Stimulated activated CD8-positive, alpha-beta memory T cell treated with anti-CD3 and anti-CD28 coated beads, Interleukin-7, amount 100 ng/mL, for 1 hour (primary cell): ENCODE measurements at places on chromosomes 1 and 21.

- no peak for DNase-seq
Observed at GRCh38 chr1:112889052-112889768, 66.8 kb downstream of the SLC16A1 start.

- no peak for DNase-seq
Observed at GRCh38 chr1:227428803-227429202, 110.5 kb upstream of the CDC42BPA start.

DNA sequence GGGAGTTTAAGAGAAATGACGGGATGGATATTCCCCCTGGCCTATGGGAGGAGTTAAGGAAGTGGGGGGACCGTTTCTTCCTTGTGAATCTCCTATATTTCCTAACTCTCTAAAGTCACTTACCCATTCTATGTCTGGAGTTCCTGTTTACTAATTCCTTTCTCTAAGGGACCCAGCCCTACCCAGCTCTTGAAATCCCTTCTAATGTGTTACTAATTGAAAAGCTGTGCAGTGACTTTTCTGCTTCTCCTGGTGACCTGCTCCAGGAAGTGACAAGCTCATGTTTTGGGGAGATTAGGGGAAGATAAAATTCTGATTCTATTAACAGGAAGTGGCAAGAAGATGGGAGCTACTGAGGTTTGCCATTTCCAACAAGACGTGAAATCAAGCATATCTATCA is 4.0 kb upstream of the SAMSN1 start:
- DNase-seq: no peak

DNA sequence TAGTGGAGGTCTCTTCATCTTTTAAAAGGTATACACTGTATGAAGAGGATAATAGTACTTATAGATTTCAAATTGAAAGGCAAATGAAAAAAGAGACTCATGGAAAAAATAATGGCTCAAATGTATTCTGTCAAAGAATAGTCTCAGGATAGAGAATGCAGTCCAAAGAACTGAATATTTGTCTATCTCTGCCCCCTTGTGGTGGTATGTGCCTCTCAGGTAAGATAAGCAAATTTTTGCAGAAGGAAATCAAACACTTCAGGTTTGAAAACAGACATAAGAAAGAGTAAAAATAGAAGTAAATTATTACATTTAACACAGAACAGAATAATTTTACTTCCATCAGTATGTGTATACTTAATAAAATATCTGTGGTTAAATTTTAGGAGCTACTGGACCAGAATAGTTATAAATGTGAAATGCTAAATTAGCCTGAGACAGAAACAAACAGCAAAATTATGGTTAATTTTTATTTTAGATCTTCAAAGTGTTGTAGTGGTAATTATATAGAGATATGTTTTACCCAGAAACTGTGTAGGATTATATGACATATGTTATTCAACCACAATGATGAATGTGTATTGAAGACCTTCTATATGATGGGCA is 164.4 kb upstream of the PALMD start:
- no peak for DNase-seq

DNA sequence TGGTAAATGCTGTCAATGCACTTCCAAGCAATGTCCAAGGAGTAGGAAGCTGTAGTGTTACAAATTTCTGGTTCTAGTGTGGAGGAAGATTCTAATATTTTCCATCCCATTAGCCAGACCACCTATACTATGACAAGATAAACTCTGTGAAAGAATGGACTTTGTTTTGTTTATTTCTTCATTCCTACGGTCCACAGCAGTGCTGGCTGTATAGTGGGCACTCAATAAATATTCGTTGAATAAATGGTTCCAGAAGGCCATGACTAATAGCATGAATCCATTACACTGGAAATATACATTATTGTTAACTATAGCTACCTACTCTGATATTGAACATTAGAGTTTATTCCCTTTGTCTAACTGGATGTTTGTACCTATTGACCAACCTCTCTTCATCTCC is 8.3 kb upstream of the MYSM1 start:
- DNase-seq: no peak

DNA sequence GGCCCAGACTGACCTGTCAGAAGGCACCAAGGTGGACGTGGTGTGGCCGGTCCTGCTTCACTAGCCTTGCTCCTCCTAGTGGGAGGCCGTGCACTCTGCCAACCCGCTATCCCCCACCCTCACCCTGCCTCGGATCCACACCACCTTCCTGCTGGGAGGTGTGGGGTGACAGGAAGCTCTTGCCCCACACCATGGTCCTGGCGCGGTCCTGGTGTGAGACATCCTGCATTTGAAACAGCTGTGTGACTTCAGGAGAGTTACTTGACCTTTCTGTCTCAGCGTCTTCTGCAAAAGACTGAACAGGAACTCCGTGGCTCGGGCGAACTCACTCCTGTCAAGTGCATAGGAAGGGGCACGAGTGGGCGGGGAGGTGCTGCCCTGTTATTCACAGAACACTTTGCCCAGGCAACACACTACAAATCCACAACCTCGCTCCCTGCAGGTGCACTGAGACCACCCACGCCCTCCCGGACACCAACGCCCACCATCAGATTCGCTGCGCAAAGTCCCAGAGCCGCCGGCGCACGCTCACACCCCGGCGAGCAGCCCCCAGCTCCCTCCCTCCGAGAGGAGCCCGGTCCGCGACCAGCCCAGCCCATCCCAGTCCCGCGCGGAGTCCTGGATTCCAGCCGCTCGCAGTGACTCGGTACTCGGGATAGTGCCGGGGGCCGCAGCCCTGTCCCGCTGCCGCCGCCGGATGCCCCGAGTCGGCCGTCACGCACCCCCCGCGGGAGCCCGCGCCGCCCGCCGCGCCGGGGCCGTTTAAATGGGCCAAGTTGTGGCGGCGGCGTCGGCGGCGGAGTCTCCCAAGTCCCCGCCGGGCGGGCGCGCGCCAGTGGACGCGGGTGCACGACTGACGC is at the start of gene SAMD11:
Gene SAMD11 (plus strand): TSS at position 793 of the 860 bp plus-strand sequence. CDS start 509 bp downstream, outside the sequence.
- peak; percentile 29 for DNase-seq

- DNase-seq: no peak
Observed at GRCh38 chr1:37999430-38000232, 5.7 kb downstream of the FHL3 start.

DNA sequence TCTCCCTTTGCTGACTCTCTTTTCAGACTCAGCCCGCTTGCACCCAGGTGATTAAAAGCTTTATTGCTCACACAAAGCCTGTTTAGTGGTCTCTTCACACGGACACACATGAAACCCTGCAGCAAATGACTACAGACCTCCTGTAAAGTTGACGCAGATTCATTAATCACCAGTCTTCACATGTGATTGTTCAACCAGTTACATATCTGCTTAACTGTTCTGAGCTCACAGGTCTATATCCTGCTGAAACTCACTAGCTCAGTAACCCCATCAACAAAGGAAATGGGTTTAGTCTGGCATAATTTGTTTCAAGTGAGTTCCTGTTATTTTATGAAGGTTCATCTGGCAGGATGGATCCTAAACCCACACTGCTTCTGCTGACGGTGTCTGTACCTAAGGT is 68.4 kb upstream of the GJA8 start:
- DNase-seq: no peak

- DNase-seq: no peak
Observed at GRCh38 chr1:62185677-62186076, 9.0 kb upstream of the L1TD1 start.

DNA sequence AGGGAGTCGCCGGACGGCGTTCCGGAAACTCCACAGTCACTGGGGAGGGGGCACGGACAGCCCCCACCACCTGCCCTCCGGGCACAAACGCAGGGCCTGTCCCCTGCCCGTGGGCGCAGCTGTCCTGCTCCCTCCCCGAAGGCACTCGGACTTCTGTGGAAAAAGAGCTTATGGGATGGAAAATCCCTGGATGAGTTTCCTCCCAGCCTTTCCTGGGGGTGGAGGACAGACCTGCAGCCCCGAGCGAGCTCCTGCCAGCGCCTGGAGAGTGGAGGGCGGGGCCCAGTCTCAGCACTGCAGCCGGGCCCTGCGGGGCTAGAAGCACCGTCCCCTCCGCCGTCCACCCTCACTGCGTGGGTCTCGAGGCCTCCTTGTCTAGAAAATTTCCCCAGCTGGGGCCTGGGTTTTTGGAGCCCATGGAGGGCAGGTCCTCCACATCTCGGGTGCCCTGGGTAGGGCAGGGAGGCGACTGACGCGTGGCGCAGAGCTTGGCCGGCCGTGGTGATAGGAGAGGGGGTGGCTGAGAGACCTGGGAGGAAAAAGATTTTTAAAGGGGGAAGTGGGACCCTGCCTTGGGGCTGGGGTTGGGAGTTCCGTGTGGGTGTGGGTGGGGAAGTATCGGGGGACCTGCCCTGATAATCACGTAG is 6.4 kb upstream of the COL6A1 start:
- no peak for DNase-seq

GRCh38 chr1:118960567-118961136 is 27.5 kb downstream of the TBX15 start:
- no peak for DNase-seq

DNA sequence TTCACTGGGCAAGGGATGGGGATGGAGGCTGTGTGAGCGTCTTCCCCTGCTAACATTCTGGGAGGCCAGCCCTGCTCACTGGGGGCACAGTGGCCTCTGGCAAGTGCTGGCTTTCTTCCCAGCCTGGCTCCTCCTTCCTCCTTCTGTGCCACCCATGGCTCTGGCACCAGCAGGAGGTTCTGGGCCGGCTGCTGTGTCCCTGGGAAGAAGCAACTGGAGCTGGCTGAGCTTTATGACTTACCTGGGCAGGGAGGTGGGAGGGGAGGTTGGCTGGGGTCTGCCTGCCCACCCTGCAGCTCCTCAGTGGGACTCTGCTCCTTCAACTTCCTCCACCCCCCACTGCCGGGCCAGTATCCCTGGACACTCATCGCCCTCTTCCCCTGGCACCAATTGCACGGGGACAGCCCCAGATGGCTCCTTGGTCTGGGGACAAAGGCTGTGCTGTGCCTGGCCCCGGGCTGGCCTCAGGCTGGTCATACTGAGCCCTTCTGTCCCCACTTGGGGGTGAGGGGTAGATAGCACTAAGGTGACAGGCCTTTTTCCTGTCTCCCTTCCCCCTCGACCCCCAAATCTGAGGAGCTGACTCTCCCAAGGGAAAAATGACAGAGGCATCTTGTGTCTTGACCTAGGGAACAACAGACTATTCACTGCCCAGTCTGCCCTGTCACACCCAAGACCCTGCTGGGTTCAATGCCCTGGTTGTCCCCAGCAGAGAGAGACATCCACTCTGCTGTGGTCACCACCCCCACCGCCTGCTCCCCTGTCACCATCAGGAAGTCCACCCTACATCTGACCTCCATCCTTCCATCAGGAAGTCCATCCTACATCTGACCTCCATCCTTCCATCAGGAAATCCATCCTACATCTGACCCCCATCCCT is 14.4 kb downstream of the CDK18 start:
- DNase-seq: no peak

DNA sequence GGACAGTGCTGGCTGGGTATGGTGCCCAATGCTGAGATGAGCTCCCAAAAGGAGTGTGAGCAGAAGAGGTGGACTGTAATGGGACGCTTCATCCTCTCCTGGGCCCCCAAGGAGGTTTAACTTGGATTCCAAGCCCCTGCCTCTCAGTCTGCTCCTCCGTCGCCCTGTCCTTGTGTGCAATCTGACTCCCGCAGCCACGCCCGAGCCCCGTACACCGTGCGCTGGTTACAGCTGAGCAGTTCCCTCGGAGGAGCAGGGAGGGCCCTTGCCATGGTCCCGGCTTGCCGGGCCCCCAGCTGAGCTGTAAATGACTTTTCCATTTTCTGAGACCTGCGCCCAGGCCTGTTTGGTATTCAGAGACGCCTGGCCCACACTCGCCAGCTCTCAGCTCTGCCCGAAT is 53.7 kb downstream of the PAX7 start:
- no peak for DNase-seq

GRCh38 chr1:107668762-107669161 is 296.2 kb downstream of the VAV3 start:
- no peak for DNase-seq

- no peak for DNase-seq
Observed at GRCh38 chr1:94953107-94953506, 26.2 kb upstream of the CNN3 start.

DNA sequence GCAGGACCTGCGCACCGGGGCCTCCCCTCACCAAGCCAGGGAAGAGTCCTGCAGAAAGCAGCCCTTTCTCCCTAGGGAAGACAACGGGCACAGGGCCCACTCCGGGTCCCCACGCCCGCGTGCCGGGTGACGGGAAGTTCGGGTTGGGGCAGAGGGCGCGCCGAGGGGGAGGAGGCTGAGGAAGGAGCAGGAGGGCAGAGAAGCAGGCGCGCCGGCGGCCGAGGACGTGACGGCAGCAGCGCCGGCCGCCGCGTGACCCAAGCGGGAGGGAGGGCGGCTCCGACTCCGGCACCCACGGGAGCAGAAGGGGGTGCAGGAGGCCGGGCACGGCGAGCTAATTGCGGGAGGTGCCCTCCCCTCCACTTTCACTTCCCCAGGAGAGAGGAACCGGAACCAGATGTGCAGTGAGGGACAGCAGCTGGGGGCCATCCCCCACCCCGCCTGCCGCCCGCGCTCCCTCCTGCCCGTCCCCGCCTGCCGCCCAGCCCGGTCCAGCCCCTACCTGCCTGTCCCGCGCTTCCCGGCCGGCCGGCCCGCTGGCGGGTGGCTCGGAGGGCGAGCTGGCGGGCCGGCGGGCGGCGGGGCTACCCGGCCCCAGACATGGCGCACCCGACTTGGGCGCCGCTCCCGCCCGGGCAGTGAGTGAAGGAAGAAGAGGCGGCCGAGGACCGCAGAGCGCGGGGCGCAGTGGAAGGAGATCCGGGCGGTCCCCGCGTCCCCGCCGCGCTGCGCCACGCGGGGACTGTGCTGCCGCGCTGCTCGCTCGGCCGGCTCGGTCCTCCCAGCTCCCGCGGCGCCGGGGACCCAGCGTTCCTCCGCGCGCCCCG is 510 bp downstream of the DENND4B start:
- DNase-seq: peak; percentile 42

DNA sequence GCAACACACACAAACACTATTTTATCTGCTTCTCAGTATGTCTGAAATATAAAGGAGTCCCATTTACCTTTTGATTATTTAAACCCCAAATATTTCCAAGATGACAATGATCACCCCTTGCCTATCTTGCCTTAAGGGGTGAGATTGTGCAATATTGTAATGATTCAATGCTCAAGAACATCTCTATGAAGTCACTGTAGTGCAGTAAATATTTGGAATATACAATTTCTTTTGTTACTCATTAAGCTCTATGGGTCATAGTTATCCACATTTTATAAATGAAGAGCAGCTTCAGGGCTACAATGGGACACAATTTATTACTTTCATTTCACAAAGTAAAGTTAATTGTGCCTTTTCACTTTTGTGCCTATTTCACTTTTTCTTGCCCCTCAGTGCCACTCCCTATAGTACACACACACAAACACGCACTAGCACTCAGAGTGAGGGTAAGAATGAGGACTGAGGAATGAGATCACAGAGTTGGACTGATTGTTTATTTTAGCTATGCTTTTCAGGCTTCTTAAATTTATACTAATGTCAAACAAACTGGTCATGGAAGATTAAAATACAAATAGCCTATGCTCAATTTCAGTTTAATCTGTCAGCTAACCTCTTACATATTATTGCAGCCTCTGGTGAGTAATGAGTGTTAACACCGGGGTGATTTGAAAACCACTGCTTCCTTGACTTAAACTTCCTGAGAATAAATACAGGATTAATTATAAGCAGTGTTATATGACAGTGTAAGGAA is 521.0 kb upstream of the B3GALT2 start:
- no peak for DNase-seq

- DNase-seq: no peak
Observed at GRCh38 chr1:165119086-165119485, 237.4 kb downstream of the LMX1A start.

GRCh38 chr1:244319283-244320132 is 132.2 kb downstream of the ADSS2 start:
- DNase-seq: no peak

GRCh38 chr1:58149271-58149812 is 397.2 kb downstream of the OMA1 start:
- DNase-seq: no peak

GRCh38 chr1:94988356-94988755 is 61.4 kb upstream of the CNN3 start:
- DNase-seq: no peak

GRCh38 chr1:199794105-199794863 is 233.2 kb upstream of the NR5A2 start:
- no peak for DNase-seq
